ENCODE measurements at places on chromosomes 2 and 18.

GRCh38 chr18:10923551-10924070 lies 225.8 kb downstream of the PIEZO2 start:
- no peak for DNase-seq

- DNase-seq, result no peak
These were observed 11.4 kb upstream of the SLC35F6 start for GRCh38 chr2:26752656-26753055.

GRCh38 chr2:227534714-227535113 lies 62.8 kb downstream of the AGFG1 start:
- no peak for DNase-seq

DNA sequence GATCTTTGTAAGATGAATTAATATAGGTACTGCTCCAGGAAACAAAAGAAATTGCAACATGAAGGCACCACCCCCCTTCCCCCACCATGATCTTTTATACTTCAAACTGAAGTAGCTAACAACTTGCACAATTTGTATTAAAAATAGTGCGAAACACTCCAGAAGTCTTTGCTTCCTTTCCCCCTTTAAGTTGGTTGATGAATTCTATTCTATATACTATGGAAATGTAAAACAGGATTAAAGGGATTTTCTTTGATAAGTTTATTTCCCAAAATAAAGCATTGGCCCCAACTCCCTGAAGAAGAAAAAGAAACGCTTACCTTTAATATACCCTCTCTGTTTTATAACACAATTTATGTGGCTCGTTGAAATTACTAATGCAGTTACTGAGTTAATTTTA lies 227.1 kb downstream of the ARHGAP15 start:
- DNase-seq, result no peak

DNA sequence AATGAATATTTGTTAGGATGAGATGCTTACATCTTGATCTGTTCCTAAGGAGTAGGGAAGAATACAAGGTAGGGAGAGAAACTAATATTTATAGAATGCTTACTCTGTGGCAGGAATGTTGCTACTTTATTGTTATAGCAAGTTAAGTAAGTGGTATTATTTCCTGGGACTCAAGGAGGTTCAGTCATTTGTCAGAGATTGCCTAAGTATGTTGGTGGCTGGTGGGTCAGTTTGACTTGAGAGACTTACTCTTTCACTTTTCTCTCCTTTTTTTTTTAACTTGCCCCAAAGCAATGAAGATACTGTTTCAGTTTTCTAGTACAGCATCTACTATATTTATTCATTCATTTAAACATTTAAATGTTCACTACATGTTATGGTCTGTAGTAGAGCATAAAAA lies 209.2 kb upstream of the STON1 start:
- no peak for DNase-seq

GRCh38 chr2:48170281-48170680 lies 264.0 kb upstream of the FBXO11 start:
- DNase-seq, result no peak

DNA sequence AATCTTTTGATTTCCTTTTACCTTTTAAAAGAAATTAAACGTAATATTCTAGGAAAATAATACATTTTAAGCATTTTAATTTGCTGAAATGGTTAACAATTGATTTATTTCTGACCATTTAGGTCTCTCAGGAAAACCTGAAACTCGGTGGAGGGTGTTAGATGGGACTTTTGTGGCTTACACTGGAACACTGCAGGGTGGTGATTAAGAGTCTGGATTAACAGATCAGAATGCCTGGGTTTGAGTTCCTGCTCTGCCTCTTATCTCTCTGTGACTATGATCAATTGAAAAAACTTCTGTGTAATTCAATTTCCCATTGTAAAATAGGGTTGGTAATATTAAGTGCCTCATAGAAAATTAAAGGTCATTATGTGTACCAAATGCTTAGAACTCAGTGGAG lies 168.7 kb downstream of the UBE2E3 start:
- no peak for DNase-seq

DNA sequence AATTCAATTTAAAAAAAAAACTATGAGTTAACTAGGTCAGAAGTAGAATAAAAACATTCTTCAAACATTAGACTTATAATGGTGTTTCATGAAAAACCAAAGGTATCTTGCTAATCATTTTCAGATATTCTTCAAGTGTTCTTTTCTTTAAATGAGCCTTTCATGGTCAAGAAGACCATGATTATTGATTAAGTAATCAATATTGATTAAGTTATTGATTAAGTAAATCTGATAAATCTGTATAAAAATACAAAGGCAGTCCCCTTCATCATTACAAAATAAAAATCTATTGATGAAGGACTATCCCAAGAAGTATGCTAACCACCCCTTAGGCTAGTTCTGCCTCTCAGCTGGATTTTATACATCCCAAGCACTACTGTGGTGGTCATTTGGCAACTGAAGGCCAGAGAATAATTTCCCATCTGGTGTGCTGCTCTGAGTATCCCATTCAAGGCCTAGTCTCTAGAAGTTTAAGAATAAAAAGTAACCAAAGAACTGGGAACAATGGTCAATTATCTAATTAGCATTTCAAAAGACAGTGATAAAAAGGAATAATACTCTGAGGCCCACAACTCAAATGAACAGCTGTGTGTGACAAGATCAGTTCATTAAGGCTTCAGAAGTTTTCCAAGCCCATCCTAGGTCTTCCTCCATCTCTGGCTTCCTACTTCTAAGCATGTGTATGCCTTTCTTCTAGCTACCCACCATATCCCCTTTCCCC lies 63.5 kb downstream of the TCF4 start:
- no peak for DNase-seq

GRCh38 chr2:54081574-54081973 lies 33.8 kb upstream of the ACYP2 start:
- no peak for DNase-seq

GRCh38 chr2:212692466-212692865 lies 153.9 kb upstream of the ERBB4 start:
- no peak for DNase-seq

GRCh38 chr2:66233981-66234380 lies 200.9 kb upstream of the MEIS1 start:
- DNase-seq, result no peak

- no peak for DNase-seq
These were observed 82.7 kb downstream of the MRO start for GRCh38 chr18:50737127-50737526.

GRCh38 chr18:53380063-53380639 lies 844.3 kb downstream of the MBD2 start:
- DNase-seq, result no peak

DNA sequence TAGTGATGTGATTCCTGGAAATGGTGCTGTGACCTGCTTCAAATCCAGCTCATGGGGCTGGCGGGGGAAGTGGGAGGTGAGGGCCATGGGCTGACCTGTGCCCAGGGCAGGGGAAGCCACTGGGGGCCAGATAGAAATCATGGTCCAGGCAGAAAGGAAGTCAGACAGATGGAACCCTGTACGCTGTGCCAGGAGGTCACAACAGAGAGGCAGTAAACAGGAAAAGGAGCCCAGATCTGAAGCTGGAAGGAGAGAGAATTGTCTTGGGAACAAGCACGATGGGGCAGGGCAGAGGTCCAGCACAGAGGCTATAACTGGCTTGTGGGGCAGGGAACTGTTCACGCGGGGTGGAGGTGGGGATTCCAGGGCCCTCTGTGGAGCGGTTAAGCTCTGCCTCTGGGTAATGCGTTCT lies 76.0 kb downstream of the RNF144A start:
- DNase-seq, result no peak
